ENCODE measurements at places on chromosomes 1 and 21.

DNA sequence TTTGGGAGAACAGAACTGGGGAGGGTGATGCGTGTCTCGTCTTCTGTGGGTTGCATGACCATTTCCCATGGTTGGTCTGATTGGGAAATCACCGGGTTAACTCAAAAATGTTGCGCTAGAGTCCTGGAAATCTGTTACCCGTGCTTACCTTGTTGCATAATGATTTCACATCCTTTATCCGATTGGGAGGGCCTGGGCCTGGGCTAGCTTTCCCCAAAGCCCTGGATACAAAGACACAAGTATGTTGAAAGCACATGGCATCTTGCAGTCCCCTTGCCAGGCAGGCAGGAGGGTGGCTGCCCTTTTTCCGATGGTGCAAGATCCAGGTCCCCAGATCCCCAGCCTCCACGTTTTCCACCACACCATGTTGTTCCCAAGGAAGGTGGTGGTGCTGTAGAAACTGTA lies 582 bp downstream of the TRPM2 start:
- DNase-seq = no peak

DNA sequence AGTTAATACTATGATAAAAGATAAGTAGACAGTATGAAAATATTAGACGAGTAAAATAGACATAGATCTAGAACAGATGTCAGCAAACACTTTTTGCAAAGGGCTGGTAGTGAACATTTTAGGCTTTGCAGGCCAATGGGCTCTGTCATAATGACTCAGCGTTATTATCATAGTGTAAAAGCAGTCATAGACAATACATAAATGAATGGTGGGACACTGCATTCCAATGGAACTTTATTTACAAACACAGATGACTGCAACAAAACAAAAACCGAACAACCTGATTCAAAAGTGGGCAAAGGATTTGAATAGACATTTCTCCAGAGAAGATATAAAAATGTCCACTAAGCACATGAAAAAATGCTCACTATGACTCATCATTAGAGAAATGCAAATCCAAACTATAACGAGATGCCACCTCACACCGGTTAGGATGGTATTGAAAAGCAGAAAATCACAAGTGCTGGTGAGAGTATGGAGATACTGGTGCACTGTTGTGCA lies 7.3 kb downstream of the GSTM5 start:
- DNase-seq = no peak

DNA sequence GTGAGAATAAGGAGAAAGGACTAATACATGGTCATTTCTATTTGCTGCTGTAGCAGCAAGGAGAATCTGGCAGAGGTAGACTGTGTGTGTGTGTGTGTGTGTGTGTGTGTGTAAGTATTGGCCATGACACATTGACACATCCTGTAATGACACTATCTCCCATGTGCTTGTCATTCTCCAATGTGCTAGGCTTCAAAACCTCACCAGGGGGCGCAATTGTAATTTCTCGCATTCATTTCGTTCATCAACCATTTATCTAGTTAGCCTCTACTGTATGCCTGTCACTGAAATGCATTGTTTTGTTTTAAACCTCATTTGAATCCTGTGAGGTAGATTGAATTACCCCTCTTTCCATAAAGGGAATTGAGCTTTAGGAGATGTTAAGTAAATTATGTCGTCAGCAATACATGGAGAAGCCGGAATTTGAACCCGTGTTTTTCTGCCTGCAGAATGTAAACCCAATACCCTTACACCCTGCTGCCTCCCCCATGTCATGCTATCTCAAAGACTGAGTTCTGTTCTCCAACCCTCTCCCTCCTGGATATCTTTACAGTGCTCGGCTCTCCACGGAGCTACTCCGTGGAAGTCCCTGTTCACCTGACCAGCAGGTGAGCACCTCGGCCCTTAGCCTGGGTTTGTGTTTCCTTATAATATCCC lies 100.8 kb downstream of the UCK2 start:
- DNase-seq = peak; percentile 70

DNA sequence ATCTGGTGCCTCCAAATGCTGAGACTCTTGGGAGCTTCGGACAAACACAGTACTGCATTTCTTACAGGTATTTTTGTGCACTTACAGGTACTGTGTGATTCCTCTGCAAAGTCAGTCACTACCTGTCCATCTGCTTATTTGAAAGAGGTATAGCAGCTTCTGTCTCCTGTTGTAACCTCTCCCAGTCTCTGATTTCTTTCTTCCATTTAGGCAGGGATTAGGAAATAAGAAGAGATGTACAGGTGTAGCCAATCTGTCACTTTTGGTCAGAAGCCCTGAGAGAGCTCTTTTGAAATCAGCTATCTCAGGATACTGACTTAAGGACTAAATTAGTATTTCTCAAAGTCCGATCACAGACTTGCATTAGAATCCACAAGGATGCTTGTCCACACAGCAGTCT lies 54.0 kb downstream of the AKT3 start:
- no peak for DNase-seq

DNA sequence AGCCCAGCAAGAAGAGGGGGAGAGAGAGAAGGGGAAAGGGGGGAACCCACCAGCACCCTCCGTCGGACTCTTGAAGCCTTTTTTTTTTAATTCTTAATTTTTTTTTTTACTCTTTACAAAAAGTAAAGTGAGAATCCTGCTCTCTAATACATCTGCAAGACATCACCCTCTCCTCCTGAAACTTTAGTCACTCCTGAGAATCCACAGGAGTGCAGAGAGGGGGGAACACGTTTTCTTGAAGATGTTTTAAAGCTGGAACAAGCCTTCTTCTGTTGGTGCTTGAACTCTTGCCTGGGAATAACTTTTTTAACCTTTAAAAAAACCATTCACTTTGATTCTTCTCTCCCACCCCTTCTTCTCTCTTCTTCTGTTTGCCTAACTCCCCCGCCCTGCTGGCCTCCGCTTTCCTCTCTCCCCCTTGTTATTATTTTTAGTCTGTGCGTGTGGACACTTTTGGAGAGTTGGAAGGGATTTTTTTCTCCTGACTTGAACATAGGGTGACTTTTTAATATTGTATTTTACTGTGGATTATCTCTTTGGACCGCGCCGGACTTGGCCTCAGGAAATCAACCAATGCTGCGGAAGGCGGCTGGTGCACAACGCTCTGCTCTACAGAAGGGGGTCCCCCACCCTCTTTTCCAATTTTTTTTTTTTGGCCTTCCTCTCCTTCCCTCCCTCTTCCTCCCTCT lies 383 bp upstream of the PRRX1 start:
- DNase-seq = no peak

DNA sequence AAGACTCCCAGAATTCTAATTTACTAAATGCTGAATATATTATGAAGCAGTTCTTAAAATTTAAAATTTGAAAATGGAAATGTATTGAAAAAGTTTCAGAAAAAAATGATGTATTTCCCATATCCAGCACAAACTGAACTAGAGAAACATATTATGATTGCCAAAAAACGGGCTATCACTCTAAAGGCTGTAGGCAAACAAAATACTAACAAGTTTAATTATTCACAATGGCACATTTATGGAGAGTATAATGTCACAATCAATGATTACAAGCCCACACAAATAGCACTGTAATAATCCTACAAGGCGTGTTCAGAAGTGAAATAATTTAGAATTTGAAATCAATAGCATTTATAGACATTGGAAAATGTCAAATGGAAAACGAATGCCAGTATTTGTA lies 531.3 kb downstream of the PTBP2 start:
- DNase-seq = no peak
